ENCODE measurements at places on chromosomes 1 and 21.

DNA sequence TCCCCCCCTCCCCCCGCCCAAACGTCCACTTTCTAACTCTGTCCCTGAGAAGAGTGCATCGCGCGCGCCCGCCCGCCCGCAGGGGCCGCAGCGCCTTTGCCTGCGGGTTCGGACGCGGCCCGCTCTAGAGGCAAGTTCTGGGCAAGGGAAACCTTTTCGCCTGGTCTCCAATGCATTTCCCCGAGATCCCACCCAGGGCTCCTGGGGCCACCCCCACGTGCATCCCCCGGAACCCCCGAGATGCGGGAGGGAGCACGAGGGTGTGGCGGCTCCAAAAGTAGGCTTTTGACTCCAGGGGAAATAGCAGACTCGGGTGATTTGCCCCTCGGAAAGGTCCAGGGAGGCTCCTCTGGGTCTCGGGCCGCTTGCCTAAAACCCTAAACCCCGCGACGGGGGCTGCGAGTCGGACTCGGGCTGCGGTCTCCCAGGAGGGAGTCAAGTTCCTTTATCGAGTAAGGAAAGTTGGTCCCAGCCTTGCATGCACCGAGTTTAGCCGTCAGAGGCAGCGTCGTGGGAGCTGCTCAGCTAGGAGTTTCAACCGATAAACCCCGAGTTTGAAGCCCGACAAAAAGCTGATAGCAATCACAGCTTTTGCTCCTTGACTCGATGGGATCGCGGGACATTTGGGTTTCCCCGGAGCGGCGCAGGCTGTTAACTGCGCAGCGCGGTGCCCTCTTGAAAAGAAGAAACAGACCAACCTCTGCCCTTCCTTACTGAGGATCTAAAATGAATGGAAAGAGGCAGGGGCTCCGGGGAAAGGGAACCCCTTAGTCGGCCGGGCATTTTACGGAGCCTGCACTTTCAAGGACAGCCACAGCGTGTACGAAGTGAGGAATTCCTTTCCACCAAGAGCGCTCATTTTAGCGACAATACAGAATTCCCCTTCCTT, 158.1 kb downstream of the RUNX1 start:
- DNase-seq = no peak

DNA sequence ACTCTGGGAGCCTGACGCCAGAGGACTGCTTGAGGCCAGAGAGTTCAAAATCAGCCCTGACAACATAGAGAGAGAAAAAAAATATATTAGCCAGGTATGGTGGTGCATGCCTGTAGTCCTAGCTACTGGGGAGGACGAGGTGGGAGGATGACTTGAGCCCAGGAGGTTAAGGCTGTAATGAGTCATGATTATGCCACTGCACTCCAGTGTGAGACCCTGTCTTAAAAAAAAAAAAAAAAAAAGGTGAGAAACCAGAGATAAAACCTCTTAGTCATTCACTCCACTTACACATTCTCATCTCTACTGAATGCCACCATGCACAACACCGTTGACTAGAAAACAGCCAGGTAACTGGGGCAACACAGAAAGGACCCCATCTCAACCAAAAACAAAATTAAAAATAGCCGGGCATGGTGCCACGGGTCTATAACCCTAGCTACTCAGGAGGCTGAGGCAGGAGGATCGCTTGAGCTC, 178.1 kb downstream of the SLC45A1 start:
- no peak for DNase-seq

DNA sequence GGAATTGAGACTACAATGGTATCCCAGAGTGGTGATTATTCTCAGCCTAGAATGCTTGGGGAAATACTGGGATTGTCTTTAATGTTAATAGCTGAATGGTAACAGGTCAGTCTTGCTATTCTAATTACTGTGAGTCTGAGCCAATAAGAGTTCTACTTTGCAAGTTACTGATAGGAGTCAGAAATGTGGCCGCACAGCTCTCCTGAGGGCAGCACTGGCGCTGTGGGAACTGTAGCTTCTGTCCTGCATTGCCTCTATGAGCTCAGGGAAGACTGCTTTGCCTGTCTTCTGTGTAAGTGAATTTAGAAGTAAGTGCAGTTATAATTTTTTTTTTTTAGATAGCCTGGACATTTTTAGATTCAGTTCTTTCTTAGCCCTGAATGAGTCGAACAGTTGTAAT, 10.0 kb upstream of the VAMP3 start:
- DNase-seq = no peak

DNA sequence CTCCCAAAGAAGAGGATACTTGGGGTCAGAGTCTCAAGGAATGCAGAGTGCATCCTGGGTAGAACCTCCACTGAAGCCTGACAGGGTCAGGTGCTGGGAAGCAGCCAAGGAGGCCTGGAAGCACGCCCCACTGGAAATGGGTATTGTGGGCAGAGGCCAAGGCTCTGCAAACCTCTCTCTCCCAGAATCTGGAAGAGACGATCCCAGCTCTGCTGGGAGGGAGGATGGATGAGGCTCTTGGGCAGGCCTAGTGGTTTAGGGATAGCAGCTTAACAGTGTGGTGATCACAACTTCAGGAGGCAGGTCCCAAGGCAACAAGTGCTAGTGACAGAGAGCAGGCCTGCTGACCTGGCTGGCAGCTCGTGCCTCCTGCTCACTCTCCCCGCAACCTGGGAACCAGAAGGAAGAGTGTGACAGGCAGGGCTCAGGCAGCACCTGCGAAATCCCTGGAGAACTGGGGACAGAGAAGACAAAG, 641.0 kb downstream of the PLPP3 start:
- no peak for DNase-seq

DNA sequence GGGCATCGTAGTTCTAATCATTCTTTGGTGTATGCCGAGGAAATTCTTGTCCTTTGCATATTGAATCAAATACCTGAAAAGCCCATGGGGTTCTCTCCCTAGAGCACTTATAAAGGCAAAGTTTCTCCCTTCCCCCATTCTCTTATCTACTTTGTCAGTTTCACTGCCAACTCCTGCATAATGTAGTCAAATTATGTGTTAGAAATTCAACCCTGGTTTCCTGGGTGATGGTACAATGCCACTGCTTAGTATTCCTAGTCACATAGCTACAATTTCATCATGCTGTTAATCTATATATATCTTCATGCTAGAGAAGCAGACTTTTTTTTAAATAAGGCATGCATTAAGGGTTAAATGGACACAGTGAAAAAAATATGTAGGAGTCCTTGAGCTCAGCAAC, 119.0 kb downstream of the PDE4B start:
- no peak for DNase-seq

- DNase-seq = no peak
These were observed 35.0 kb downstream of the MYSM1 start for GRCh38 chr1:58664881-58665280.

DNA sequence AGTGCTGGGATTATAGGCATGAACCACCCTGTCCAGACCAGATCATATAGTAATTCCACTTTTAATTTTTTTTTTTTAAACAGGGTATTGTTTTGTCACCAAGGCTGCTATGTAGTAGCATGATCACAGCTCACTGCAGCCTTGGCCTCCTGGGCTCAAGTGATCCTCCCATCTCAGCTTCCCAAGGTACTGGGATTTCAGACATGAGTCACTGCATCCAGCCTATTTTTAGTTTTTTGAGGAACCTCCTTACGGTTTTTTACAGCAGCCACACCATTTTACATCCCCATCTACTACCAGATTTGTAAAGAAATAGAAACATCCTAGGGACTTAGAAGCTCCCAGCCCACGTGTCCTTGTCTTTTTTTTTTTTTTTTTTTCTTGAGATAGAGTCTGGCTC, 24.0 kb downstream of the L1TD1 start:
- DNase-seq = no peak

GRCh38 chr1:9886092-9886742, 23.9 kb downstream of the CTNNBIP1 start:
- no peak for DNase-seq

DNA sequence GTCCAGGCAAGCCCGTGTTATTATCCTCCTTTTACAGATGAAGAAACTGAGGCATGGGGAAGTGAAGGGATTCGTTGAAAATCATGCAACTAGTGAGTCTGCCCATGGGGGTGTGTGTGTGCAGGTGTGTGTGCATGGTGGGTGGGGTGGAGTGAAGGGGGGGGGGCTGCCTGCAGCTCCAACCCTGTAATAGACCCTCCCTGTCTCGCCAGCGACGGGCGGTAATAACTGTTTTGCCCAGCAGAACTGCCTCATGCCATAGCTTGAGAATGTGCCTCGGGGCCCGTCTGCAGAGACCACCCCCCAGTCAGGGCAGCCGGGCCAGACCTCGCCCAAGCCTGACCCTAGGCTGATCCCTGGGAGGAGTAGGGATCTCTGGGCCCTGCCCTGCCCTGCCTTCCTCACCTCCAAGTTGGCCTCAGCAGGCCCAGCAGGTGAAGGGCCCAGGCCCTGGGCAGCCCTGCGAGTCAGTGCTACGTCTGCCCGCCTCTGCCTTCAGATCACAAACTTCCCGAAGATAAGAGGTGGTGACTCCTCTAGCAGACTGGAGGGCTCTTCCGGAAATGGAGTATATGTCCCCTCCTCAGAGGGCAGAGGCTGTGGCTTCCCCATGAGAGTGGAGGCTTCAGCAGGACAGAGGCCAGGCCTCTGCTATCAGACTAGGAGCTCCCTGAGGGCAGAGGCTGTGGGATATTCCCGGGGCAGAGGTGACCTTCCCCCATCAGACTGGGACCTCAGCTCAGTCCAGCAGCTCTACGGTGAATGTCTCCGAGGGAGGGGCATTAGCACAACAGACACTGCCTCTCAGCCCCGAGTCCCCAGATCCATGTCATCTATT, 15.7 kb upstream of the EPHA2 start:
- DNase-seq = no peak

DNA sequence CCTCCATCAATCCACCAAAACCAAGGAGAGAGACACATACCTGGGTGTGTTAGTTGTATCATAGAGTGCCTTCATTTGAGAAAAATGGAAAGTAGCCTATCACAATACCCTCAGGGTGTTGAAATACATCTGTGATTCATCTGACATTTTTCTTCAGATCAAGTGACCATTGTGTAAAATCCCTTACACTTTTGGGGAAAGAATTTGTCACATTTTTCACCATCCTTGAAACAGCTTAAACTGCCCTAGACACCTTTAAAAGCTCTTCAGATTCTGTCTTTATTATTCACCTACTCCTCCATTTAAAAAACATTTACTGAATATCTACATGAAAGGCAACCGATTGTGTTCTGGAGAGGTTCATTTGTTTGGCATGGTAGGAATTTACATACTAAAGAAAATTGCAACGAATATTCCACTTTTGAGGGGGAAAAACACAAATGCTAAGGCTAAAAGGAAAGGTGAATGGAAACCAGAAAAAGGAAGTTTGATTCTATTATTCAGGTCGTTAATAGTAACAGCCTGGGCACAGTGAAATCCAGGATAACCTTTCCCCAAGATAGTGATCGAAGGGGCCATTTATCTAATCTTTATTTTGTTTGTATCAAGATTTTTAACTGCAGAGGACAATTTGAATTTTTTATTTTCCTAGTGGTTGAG, 70.4 kb upstream of the SAMSN1 start:
- no peak for DNase-seq

DNA sequence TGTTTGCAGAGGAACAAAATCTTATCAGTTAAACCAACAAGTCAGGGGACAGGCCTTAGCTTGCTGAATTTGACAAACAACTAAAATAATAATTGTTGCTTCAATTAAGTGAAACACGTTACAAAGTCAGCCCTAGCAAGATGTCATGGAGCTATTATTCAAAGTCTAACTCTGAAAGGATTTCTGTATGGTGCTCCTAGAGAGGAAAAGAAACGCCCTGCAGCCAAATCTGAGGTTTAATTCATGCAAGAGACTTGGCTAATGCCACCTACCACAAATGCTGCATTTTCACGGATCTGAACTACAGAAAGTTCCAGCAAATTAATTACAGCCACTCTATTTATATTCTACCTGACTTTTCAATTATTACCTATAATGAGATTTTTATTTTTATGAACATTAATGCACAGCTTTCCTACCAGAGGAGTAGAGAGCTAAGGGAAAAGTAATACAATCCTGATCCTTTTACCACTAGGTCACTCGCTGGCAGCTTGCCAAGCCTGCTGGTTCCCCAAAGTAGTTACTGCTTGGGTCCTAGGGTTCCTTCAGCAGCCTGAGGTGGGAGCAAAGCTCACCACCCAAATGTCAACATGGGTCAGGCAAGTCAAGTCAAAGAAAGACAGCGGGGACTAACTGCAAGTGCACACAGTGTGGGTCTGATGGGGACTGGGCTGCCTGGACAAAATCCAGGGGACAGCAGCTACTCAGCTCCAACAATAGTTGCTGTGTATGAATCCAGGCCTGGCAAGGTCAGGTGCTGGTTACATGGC, 8.5 kb downstream of the COLGALT2 start:
- no peak for DNase-seq

GRCh38 chr1:47262787-47263413, 30.9 kb upstream of the TAL1 start:
- peak; percentile 24 for DNase-seq

- DNase-seq = peak; percentile 75
These were observed 29.1 kb downstream of the CHML start for GRCh38 chr1:241611063-241611462.

- DNase-seq = no peak
These were observed 60.9 kb upstream of the TARBP1 start for GRCh38 chr1:234539666-234540403.

DNA sequence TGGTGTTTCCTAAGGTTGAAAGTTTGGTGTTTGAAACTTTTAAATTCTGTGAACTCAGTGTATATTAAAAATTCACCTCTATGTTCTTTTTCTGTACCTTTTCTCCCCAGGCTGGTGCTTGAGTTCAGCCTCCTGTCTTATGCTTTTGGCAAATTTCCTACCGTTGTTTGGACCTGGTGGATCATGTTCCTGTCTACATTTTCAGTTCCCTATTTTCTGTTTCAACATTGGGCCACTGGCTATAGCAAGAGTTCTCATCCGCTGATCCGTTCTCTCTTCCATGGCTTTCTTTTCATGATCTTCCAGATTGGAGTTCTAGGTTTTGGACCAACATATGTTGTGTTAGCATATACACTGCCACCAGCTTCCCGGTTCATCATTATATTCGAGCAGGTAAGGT, 24.9 kb upstream of the AXDND1 start:
- no peak for DNase-seq

GRCh38 chr1:22431965-22432364, 19.7 kb upstream of the ZBTB40 start:
- DNase-seq = no peak

DNA sequence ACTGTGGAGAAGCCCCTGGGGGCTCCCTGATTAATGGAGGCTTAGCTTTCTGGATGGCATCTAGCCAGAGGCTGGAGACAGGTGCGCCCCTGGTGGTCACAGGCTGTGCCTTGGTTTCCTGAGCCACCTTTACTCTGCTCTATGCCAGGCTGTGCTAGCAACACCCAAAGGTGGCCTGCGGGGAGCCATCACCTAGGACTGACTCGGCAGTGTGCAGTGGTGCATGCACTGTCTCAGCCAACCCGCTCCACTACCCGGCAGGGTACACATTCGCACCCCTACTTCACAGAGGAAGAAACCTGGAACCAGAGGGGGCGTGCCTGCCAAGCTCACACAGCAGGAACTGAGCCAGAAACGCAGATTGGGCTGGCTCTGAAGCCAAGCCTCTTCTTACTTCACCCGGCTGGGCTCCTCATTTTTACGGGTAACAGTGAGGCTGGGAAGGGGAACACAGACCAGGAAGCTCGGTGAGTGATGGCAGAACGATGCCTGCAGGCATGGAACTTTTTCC, 24.8 kb downstream of the PCSK9 start:
- no peak for DNase-seq

All from HCEC 1CT (cell line).